ENCODE measurements at places on chromosomes 6 and 20.

- no peak for DNase-seq
Observed at GRCh38 chr20:32142088-32142487, 32.6 kb downstream of the TM9SF4 start.

DNA sequence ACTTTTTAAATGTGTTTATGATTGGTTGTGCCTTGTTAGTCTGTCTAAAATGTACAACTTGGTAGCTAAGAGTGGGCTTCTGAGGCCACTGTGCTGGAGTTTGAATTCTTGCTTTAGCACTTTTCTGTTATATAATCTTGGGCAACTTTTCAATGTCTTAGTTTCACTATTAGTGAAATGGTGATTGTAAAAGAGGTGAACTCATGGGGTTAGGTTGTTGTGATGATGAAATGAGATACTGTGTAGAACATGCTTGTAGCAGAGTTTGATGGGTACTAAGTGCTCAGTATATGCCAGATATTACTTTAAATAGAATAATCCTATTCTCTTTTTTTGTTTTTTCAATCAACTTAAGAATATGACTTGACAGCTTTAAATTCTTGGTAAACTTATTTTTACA lies 624.7 kb downstream of the CD109 start:
- no peak for DNase-seq

DNA sequence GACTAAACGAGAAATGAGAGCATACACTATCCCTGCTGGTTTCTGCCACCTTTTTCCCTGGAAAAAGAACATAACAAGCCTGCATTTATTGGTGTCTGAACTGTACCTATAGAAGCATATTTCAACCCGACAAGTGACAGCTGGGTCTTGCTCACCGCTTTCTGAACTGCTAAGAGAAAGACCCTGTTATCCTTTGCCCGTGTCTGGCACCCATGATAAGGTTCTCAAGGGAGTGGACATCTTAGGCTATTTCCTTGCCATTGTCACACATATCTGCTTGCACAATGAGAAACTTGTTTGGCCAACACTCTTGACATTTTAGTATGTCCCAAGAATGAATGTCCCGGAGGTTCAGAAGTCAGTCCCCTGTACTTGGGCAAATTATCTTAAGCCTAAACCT lies 19.3 kb downstream of the RIPOR2 start:
- DNase-seq, result no peak

GRCh38 chr6:107323133-107323785 lies 136.1 kb downstream of the PDSS2 start:
- DNase-seq, result no peak

DNA sequence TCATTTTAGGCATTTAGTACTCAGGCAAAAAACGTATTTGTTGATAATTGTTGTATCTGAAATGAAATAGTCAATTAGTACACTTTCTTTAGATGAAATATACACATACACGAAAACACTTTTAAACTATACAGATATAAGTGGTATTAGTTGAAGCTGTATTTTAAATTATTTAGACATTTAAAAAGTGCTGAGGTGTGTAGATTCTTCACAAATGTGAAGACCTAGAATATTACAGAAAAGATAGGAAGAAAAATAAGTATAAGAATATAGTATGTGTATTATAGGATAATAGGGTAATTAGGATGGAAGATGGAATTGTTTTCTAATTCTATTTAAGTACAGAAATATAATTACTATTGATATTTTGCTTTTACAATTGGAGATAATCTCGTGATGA lies 4.6 kb downstream of the ZFAND3 start:
- no peak for DNase-seq

DNA sequence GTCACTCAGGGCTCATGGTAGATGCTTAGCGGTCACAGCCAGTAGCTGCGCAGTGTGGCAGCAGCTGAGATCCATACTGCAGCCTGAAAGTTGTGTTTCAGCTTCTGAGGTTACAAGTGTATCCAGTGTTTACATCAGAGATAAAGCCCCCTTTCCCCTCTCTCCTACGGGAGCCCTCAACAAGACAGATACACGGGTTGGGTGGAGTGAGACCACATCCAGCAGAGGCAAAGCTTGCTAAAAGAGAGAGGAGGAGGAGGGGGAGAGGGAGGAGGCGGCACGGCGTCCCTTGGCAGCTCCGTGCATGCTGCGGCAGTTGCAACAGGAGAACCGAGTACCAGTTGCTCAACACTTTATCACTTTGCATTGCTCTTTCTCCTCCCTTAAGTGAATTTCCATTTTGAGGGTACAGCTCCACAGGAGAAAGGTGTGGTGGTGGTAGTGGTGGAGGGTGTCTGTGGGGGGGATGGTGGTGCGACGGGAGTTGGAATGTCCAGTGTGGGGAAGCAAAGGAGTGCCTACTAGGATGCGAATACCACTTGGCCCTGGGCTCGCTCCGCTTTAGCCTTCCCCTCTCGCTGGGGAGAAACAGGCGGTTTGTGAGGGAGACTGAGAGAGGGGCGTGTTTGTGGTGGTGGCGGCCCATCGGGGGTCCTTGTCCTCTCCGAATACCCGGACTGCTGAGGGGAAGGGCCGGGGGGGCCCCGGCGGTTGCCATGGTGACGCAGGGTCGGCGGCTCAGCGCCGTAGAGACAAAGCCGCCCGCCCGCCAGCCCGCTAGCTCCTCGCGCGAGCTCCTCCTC lies 405 bp upstream of the RNF182 start:
- peak; percentile 12 for DNase-seq

DNA sequence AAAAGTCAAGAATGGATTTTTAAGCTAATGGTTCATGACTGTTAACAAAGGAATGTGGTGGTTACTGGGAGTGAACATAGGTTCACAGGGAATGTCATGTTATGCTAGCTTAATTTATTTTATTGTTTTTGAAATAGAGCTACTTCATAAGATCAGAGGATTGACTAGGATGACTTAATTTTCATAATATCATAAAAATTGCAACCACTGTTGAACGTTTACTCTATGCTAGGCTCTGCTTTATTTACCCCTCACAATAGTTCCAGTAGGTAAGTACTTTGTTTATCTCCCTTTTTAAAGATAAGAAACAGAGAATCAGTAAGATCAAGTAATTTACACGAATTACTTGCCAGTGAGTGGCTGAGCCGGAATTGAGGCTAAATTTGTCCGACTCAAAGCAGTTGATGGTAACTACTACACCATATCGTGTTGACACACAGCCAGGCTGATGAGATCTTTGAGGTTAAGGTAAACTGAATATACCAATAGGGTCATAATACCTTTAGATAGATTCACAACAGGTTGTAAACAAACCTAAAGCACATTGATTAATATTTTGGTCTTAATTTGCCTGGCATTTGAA lies 194.6 kb upstream of the CITED2 start:
- no peak for DNase-seq

DNA sequence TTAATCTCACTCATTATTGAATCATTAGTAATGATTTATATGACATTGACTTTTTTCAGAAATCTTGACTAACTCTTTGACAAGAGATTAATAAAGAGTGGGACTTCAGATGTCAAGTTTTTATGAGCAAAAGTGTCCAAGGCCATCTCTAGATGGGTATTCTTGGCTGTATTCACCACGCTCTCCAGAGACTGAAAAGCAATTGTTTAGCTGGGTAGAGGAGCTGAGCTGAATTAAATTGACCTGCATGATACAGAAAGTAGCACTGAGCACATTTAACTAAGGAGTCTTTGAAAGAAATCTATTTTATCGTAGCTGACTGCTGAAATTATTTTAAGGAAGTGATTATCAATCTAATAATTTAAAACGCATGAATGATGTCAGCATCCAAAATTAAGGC lies 89.4 kb downstream of the LINC00237 start:
- DNase-seq, result no peak

DNA sequence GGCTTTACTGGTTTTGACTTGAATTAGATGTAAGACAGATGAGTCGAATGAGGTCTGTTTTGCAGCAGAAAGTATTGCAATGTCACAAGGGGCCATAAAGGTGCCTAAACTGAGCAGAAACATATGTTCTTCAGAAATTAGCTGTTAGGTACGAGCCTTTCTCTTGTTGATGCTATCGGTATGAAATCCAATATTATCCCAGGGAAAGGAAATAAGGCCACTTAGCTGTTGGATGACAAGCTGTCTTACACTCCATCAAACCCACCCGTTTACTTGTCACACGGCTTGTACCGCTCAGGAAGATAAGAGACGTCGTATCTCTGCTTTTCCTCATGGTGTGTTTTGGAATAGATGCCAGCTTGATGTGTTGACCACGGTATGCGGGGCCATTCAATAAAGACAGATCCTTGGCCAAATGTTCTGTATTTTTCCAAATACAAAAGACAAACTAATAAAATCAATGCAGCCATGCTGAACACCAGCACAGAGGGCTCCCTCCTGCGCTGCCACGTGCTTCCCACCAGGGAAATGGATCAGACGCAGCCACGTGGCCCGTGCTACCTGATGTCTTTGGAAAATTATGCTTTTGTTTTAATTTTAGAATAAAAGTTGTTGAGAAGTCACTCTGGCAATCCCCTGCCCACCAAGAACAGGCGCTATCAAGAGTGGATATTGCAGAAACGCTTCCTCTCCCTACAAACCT lies 255.9 kb upstream of the SULF2 start:
- DNase-seq, result no peak

DNA sequence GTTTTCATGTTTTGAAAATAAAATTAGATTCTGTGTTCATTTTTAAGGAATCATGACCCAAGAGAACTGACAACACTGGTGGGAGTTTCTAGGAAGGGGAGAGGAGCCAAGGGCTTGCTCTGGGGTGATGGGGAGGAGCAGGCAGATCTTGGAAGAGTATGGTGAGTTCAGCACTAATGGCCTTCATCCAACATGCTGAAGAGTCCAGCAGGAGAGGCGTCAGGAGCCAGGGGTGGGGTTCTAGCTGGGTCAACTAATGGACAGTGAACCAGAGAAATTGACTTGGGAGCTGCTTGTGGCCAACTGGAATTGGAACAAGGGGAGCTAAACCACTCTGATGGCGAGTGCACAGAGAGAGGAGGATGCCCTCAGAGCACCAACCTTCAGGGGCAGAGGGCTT lies 107.1 kb downstream of the MRPL14 start:
- no peak for DNase-seq

DNA sequence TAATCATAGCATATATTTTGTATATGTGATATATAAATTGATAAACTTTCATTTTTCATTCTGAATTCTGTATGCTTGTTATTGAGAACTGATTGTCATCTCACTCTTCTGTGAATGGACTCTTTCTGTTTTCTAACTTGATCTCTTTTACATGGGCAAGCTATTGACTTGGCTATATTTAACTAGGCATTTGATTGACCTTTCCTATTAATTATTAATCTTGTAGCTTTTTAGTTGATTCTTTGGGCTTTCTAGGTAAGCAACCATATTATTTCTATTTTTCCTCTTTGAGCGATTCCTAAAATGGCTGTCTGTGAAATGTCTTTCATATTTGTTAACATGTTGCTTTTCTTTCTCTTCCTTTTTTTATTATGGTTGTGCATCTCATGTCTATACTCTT lies 347.1 kb downstream of the CDKAL1 start:
- no peak for DNase-seq

- DNase-seq, result peak; percentile 36
Observed at GRCh38 chr6:145784683-145785082, 29.9 kb downstream of the FBXO30 start.

- DNase-seq, result no peak
Observed at GRCh38 chr6:170174771-170175643, 115.9 kb downstream of the DLL1 start.

DNA sequence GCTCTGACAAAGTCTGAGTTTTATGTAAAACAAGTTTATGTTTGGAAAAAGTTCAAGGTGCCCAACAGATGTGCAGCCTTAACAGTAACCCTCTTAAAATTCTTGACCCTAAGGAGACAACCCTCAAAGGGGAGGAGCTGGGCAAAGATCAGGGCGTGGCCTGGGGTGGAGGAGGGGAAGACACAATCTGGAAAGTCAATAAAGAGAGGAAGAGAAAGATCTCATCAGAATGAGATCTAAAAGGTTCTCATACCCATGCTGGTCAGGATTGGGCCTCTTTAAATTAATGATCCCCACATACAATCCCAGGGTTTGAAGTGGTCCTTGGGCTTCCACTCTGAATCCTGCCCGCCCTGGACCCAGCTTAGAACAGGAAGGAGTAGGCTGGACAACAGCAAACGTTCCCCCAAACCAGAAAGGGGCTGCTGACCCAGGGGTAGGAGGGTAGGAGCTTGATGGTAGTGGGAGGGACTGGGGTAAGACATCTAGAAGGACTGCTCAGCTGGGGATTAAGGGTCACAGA lies 33.0 kb downstream of the FOXP4 start:
- no peak for DNase-seq
